H54 (cell line): ENCODE measurements at places on chromosomes 6 and 20.

- DNase-seq: no peak
Observed at GRCh38 chr20:55614220-55614757, 391.0 kb downstream of the CBLN4 start.

DNA sequence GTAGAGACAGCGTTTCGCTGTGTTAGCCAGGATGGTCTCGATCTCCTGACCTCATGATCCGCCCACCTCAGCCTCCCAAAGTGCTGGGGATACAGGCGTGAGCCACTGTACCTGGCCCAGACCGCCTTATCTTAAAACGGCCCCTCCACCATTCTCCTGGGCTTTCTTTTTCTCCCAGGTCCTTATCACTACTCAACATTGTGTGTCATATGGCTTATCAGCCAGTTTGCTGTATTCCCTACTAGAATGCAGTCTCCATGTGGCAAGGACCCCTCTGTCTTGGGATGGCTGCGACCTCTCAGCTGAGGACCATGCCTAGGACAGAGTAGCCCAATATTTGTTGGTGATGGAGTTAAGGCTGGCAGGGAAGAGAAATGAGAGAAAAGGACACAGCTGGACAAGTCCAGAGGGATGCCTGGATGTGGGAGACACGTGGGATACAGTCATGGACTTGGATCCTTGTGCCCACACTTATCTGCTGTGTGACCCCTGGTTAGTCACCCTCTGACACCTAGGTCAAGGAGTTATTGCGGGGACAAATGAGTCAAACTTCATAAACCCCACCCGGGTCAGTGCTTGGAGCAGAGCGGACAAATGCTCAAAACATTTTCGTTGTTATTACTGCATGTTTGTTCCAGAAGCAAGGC lies 24.0 kb downstream of the ADA start:
- DNase-seq: no peak

- DNase-seq: no peak
Observed at GRCh38 chr6:28343898-28344677, 5.7 kb upstream of the ZKSCAN3 start.

DNA sequence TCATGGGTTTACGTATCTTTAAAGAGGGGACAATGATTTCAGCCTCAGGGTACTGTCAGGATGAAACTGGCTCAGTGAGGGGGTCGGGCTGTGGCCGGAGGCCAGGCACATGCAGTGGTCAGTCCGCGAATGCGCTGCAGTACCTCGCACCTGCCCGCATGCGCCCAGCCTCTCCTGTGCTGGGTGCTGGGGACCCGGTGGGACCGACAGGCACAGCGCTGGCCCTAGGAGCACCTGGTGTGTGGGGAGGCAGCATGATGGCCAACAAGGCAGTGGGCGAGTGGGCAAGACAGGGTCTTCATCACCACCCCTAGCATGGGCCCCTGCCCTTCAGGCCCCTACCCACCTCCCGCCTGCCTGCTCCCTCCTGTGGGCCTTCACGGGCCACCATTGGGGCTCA lies 970 bp upstream of the CABLES2 start:
- DNase-seq: no peak

- DNase-seq: no peak
Observed at GRCh38 chr20:1328680-1329330, at the start of gene SDCBP2. TSS of gene SDCBP2 (minus strand) at chr20:1329139. CDS start at chr20:1320416, 8,723 bp downstream.
